Activated CD8-positive, alpha-beta memory T cell treated with anti-CD3 and anti-CD28 coated beads for 24 hours (primary cell): ENCODE measurements at places on chromosomes 16 and 17.
A peak's percentile ranks its signal among the peaks of the same experiment; 100 is the strongest.

DNA sequence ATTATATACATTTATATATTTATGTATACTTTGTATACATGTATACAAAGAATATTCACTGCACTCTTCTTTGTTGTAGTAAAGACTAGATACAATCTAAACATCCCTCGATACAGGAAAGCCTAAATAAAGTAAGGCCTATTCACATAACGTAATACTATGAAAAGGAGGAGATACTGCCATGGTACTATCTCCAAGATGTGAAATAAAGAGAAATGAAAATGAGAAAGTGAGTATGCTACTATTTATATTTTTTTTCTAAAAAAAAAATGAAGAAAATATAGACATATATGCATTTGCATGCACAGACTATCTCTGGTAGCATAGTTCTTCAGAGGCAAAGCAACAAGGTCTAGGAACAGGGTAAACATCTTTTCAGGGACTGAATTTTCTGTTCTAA is 19.4 kb downstream of the CFDP1 start:
- no peak for DNase-seq

DNA sequence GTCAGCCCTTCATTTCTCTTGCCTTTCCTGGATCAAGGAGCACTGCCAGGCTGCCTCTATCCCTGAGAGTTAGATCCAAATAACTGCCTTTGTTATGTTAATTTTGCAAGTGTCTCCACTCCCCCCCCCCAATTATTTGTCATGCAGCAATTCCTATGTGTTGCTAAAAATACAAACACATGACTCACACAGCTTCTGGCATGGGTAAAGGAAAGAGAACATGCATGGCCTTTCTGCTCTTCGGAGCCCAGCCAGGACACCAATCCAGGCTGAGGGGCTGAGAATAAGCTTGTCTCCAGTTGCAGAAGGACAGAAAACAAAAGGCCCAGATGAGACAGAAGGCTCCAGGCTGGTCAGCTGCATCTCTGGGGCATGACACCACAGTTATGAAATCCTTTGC is 148.0 kb upstream of the TNRC6C start:
- no peak for DNase-seq

GRCh38 chr16:68704232-68704867 is 32.7 kb upstream of the CDH1 start:
- peak; percentile 86 for DNase-seq

DNA sequence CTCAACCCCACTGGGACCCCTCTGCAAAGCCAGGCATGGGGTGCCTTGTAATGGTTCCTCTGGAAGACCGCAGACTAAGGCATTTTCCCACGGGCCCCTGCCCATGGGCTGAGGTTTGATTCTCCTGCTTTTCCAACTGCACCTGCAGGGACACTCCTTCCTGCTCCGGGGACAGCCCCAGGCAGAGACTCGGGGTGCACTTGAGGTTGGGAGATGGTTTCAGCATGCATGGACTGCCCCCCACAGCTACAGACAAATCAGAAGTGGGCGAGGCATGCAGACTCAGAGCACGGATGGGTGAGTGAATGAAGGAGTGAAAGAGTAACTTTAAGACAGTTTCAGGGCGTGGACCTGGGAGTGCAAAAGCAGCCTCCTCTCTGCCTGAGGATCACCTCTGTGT is 87.9 kb upstream of the RPL38 start:
- no peak for DNase-seq

- no peak for DNase-seq
Measured at GRCh38 chr17:80349151-80349651, 65.8 kb upstream of the ENDOV start.

GRCh38 chr16:28549301-28549899 is 4.3 kb upstream of the SGF29 start:
- DNase-seq: no peak

DNA sequence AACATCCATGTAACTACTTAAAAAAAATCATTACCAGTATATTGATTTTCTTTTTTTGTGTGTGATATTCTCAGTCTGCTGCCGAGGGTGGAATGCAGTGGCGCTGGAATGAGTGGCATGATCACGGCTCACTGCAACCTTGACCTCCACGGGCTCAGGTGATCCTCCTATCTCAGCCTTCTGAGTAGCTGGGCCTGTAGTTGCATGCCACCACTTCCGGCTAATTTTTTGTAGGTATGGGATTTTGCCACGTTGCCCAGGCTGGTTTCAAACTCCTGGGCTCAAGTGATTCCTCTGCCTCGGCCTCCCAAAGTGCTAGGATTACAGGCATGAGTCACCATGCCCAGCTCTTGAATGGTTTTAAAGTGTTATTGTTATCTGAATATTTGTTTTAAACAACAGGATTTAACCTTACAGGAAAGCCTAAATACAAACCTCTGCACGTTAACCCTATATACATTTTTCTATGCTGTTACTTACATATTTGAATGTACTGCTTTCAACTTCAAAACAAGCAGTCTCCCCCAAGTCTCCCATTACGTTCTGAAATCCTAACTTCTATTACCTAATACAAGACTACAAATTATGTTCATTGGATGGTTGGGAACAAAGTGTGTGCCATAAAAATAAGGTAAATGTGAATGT is 61.7 kb downstream of the KPNA2 start:
- DNase-seq: no peak

DNA sequence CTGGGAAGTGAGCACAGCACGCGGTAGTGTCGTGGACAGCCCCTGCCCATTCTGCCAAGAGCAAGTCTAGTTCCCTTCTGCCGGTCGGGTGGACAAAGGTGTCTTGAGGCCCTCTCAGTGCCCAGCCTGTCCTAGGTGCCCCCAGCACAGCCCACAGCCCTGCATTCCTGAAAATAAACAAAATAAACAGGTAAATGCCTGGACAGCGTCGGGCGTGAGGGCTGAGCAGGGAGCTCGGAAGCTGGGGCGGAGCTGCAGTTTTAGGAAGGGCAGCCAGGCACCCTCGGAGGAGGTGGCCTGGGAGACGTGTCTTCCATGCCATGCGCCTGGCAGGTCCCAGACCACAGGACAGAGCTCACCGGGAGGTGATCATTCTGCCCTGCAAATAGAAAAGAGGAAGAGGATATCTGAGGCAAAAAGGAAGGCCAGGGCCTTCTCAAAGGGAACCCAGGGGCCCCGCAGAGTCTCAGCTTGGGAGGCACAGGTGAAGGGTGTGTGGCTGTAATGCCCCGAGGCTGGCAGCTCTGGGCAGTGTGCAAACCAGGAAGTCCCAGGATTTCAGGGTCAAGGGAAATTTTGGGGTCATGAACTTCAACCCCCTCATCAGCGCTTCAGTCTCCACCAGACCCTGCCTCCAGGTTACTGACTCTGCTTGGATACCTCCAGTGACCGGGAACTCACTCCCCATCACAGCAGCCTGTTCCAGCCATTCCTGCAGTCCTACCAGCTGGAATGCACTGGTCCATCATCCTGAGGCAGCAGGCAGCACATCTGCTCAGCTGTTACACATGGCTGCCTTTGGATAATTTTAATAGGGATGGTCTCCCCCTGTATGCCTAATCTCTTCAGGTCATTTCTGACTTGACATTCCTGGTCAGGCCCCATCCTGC is 1.7 kb downstream of the ZNF469 start:
- no peak for DNase-seq

- no peak for DNase-seq
Measured at GRCh38 chr16:66300501-66300900, 66.0 kb upstream of the CDH5 start.

DNA sequence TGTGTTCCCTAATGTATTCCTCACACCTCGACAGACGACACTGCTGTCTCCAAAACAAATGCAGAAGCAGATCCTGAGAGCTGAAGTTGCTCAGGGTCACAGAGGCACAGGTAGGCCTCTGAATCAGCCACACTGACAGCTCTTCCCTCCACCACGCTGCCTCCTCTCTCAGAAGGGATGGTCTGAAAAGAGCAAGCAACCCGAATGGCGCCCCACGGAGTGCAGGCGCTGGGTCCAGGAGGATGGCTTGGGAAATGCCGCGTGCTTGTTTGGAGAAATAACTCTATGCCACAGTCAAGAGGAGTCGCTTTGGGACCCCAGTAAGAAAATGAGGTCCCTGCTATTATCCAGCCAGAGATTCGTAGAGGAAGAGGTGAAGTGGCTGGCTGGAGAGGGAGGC is 15.9 kb downstream of the CYB561 start:
- DNase-seq: no peak

- DNase-seq: peak; percentile 61
Measured at GRCh38 chr16:78768718-78769117, 669.3 kb downstream of the WWOX start.

DNA sequence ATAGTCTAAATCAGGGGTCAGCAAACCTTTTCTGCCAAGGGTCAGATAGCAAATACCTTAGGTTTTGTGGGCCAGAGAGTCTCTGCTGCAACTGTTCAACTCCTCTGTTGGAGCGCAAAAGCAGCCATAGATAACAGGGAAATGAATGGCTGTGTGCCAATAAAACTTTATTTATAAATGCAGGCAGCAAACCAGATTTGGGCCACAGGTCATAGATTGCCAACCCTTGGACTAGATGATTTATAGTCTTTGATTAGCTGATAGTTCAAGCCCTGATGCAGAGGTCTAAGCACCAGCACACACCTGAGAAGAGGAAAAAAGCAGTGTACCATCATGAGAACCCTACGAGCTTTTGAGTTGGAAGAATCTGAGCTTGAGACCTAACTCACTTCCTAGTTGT is 86.0 kb upstream of the DYNLRB2 start:
- DNase-seq: no peak

DNA sequence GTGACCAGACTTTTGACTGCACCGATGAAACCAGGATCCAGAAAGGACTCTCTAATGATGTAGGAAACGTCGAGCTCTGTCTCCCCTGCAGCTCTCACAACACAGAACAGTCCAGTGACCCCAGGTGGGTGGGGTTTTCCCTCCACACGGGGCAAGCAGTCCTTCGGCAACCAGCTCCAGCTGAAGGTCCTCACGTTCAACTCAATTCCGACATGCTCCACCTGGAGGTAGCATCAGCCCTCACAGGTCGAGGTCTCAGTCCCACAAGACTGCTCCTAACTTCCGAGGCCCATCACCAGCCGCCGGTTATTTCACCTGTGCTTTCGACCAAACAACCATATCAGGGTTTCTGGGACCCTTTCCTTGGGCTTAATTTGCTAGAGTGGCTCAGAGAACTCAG is 28.2 kb downstream of the ITGAE start:
- no peak for DNase-seq
